ENCODE measurements at places on chromosomes 12 and 14.
A peak's percentile ranks its signal among the peaks of the same experiment; 100 is the strongest.

DNA sequence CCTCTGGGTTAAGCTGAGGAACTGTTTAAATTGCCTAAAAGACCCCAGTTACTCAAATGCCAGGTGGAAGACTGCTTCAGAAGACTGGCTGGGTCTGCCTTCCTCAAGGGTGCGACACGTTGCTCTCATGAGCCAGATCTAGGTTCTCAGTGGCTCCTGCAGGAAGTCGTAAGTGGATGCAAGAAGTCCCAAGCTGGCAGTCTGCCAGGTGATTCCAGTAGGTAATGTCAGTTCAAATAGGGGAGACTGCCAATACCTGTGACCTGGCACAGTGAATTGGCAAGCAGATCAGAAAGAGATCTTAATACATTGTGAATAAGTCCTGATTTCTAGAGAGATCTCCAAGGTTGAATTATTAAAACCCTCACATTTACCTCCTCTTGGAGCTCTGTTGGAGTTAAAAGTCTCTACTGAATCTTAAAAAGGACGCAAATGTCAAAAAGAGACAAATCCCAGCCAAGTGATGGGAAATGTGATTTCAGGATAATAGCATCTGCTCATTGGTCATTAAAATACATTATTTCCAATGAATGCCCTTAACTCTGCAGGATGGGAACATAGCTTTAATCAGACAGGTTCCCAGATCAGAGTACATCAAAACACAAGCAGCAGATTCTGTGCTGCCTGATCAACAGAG is 98.8 kb upstream of the FRMD6 start:
- no peak for DNase-seq

DNA sequence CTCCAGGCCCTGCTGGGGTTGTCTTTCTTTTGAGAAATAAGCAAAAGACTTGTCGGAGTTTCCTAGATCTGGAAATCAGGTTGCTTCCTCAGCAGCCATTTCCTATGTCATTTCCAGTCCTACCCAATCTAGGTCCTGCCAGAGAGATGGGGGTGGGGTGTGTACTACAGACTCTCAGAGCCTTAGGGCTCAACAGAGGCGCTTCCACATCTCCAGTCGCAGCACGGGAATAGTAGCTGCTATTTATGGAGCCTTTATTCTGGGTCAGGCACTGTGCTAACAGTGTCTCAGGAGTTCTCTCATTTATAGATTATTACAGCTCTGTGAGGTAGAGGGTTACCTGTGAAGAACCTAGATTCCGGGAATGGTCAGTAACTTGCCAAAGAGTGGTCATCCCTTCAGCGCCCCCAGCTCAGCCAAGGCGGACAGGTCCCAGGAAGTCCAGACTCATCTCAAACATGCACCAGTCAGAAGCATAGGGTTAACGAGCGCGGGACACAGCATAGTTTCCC is 21.9 kb downstream of the DHRS2 start:
- no peak for DNase-seq

DNA sequence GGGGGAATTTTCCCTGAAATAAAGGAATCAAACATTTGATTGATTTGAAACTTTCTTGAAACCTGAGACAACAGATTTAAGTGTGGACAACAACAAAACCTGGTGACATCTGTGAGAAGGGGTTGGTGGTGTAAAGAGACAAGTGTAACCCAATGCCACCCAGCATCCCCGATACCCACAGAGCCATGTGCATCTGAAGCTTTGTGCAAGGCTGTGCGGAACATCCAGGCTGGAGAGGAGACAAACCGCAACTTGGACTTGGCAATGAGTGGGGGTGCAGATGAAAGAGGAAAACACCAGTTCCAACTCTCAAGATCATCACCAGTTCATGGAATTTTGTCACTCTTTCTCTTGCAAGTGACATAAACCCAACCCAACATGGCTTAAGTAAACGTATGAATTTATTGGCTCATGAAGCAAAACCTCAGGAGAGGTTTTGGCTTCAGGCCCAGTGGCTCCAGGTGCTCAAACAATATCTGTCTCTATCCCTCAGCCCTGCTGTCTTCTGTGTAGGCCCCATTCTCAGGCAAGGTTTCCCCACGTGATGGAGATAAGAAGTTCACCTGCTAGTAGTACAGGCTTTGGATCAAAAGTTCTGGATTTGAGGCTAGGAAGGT is 55.2 kb upstream of the NTF3 start:
- no peak for DNase-seq

DNA sequence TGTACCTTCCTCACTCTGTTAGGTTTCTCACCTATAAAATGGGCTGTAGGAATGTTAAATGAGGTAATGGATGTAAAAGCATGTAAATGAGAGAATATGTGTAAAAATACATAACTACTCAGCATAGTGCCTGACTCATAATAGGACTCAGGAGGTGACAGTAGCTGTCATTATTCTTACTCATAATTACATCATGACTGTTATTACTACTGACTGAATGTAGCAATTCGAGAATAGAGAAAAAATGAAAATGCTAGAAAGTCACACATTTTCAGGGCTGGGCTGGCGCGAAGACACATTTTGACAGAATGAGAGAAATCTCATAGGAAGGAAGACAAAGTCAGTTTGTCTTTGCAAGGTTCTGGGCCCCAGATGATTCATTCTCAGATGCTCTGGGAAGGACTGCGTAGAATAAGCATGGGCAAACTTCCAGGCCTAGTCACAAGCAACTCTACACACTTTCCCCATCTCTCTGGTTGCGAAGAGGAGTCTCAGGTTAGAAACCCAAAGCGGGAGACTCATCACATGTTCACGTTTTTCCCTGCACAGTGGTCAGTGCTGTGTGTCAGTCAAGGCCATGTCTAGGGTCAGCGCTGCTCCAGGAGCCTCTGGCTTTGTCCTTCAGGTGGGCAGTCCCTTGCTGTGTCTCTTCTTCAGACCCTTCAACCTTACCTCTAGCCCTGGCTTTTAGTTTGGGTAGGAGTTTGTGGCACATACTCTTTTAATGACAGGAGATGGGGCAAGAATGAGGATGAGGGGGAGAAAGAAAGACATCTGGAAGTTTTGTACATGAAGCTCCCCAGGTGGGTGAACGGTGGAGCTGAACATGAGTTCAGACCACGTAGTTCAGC is 8.4 kb downstream of the GPRC5A start:
- peak; percentile 86 for DNase-seq

GRCh38 chr14:32109676-32110547 is 32.8 kb downstream of the ARHGAP5 start:
- peak; percentile 74 for DNase-seq

DNA sequence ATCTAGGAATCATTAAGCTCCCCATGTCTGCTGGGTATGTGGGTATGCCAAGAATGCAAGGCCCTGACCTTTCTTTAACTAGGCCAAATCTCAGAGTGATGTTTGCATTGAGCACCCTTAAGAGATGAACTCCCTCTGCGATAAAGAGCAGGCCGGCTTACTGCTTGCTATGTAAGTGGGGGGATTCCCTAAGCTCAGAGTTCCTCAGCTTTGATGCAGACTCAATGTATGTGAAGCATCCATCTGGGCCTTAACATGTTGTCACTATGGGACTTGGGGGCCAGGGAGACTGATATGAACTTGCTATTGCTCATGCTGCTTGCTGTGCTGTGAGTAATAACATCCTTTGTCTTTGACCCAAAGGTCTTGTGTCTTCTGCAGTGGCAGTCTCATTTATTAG is 149.7 kb downstream of the C12orf75 start:
- DNase-seq, result no peak

DNA sequence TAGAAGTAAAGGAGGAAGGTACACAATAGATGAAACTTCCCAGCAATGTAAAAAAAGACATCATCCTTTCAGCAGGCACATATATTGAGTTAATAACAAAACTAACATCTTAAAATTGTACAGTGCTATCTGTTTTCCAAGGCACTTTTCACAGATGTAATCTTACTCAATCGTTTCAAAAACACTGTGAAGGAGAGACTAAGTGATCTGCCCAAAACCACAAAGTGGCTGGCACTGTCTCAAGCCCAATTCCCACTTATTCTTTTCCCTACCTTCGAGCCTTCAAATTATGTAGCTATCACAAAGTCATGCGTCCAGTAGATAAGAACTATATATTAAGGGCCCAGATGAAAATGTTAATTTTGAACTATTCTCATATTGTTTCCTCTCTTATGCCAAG is 193.6 kb upstream of the RASSF8 start:
- no peak for DNase-seq

GRCh38 chr14:65303190-65303898 is 109.2 kb upstream of the FUT8 start:
- DNase-seq, result no peak

GRCh38 chr12:132253698-132254480 is 75.5 kb downstream of the GALNT9 start:
- no peak for DNase-seq

- no peak for DNase-seq
Observed at GRCh38 chr14:64807551-64807950, 72.2 kb downstream of the SPTB start.

DNA sequence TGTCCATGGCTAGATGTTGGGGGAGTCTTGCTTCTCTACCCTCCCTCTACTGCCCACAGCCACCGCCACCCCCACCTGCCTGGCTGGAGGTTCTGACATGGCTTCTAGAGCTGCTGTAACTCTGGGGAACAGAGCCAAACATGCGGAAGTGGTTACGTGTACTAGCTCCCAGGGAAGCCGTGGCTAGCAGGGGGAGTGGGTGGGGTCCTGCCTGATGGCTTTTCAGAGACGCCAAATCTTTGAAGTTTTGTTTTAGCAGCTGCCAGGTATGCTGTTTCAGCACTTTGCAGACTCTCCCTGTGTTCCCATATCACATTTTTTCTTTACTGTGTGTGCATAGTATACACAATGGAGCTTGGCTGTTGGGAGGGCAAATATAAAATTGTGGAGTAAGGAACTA is 150.3 kb downstream of the TGFB3 start:
- DNase-seq, result no peak

GRCh38 chr14:96177766-96178375 is 26.8 kb upstream of the BDKRB2 start:
- no peak for DNase-seq

DNA sequence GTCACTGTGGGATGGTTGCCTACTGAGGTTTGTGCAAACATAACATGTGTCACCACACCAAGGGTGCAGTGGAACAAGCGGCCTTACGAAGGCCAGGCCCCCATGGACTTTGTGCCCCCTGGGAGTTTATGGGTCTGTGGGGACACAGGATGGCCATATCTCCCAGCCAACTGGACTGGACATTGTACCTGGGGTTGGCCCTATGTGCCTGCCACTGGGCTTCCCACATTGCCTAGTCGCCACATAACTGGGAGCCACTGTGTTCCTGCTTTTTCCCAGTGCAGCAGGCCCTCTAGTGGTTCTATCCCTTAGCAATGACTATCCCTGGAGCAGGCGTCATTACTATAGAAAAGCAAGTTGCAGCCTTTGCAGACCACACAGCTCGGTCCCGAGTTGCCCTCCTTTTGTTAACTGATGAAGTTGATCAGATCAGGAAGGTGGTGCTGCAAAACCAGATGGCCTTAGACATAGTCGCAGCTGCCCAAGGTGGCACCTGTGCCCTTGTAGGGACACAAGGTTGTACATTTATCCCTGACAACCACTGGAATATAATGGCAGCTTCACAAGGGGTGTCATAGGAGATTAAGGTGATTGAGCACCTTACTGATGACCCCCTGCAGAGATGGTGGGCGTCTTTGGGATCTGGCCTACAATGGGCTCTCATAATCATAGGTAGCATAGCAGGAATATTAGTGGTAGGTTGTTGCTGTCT is 15.2 kb upstream of the RNASE12 start:
- DNase-seq, result no peak

GRCh38 chr12:3137268-3137781 is 60.1 kb downstream of the TSPAN9 start:
- DNase-seq, result no peak

GRCh38 chr14:99176156-99176945 is 95.6 kb downstream of the BCL11B start:
- no peak for DNase-seq

DNA sequence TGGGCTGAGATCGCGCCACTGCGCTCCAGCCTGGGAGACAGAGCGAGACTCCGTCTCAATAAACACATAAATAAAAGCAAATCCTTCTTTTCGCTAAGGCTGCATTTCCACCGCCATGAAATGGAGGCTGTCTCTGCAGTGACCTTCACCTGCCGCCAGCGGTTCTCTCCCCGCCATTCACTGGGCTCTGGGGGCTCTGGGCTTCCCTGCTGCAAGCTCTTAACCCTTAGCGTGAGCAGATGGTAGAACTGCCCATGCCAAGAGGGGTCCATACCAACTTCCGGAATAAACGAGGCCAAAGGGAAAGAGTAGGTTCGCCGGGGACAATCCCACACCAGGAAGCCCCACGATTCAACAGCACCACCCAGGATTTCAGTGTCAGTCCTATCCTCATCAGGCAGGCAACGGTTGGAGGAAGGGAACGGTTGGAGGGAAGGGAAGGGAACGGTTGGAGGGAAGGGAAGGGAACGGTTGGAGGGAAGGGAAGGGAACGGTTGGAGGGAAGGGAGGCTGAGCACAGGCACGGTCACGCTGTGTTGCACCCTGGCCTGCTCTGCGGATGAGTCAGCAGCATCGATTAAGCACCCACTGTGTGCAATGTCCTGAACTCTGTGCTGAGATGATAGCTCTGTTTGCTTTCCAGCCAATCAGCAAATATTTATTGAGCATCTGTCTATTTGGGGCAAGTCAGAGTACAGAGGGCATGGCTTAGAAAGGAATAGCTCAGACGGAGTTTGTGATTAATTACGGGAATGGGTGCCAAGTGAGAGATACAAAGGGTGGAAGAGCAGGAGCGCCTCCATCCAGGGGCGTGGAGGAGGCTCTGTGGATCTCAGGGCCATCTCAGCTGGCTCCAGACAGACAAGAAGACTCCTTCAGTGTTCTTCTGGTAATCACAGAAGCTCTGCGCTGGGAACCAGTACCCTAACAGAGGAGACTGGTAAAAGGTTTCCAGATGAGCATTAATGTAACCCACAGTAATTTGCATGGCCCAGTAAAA is 77.9 kb downstream of the NINJ2 start:
- no peak for DNase-seq

- no peak for DNase-seq
Observed at GRCh38 chr12:9933958-9934357, 1.8 kb upstream of the CLEC2A start.

- DNase-seq, result peak; percentile 76
Observed at GRCh38 chr14:59028476-59029202, 159.8 kb upstream of the DAAM1 start.

- peak; percentile 60 for DNase-seq
Observed at GRCh38 chr12:31897781-31898503, 61.3 kb upstream of the RESF1 start.

DNA sequence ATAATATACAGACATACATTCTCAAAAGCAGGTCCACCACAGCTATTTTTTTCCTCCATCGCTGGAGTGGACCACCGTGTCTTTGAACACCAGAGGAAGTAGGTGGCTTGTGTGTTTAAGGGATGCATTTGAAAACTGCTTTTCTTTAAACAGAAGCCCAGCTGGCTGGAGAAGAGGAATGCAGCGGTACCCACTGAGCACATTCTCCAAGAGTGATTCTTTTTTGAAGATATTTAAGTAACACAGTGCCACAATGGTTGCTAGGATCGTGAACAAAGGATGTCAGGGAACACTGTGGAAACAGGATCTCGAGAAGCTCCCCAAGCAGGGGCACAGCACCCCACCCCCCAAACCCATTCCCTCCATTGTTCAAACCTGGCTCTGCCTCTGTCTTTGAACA is 286.6 kb upstream of the PWP1 start:
- DNase-seq, result no peak

- DNase-seq, result peak; percentile 88
Observed at GRCh38 chr12:92899386-92900001, 29.6 kb downstream of the EEA1 start.
